ENCODE measurements at places on chromosomes 4 and X.

GRCh38 chrX:154308108-154308946, 12.7 kb downstream of the TKTL1 start:
- peak; percentile 72 for DNase-seq

DNA sequence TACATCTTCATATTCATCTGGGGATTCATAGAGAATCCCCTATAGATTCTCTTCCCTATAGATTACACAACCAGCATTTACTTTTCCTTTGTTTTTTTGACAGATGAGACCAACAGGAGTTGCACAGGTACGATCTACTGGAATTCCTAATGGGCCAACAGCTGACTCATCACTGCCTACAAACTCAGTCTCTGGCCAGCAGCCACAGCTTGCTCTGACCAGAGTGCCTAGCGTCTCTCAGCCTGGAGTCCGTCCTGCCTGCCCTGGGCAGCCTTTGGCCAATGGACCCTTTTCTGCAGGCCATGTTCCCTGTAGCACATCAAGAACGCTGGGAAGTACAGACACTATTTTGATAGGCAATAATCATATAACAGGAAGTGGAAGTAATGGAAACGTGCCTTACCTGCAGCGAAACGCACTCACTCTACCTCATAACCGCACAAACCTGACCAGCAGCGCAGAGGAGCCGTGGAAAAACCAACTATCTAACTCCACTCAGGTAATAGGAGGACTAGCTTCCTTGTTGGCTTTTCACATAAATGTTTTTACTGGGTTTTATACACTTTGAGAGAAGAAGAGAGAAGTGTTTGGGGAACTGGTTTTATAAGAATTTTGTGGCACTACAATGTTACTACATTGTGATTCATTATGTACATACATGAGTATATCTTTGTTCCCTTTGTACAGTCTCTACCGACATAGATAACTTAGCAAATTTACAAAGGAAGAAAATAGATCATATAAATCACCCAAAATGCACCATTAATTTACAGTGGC, 137.2 kb downstream of the DIPK2B start:
- DNase-seq: no peak

DNA sequence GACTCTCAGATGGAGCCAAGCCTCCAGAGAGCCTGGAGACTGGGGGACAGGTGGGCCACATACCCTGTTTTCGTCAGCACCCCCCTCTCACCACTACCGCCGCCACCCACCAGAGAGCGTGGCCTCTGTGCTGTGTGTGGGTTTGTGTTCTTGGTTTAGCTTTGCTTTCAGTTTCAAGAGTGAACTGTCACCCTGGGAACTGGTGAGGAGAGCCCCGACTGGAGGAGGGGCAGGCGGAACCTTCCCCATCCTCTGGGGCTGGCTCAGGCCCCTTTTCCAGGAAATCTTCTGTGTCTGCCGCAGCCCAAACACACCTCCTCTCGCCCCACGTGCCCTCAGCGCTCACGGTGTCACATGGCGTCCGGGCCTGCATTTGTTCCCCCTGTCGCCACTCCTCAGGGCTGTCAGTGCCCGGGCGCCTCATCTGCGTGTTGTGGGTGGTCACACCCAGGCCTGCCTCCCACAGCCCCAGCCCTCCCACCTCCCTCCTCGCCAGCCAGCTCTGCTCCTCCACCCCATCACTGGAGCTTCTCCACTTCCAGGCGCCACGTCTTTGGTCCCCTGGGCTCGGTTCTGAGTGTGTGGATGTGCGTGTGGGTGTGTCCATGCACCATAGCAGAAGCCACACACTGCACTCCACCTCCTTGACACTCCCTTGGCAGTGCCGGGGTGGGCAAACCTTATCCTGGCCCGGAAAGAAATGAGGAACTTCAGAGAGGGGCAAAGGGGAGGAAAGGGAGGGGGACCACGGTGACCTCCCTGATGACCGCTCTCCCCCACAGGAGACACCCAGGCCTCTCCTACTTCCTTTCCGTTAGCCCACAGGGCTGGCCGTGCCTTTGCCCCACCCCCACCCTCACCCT, 27.8 kb downstream of the ELF4 start:
- no peak for DNase-seq

GRCh38 chr4:152352215-152352614, 183.7 kb downstream of the FBXW7 start:
- DNase-seq: no peak

- DNase-seq: no peak
Observed at GRCh38 chr4:151859641-151860040, 98.8 kb upstream of the GATB start.

GRCh38 chr4:129092631-129093190, 628 bp downstream of the SCLT1 start:
- no peak for DNase-seq

- DNase-seq: no peak
Observed at GRCh38 chr4:40587826-40588225, 41.8 kb downstream of the RBM47 start.

- no peak for DNase-seq
Observed at GRCh38 chrX:33336783-33337182, 125.4 kb upstream of the DMD start.

GRCh38 chr4:68259191-68259590, 13.7 kb upstream of the TMPRSS11B start:
- DNase-seq: no peak

DNA sequence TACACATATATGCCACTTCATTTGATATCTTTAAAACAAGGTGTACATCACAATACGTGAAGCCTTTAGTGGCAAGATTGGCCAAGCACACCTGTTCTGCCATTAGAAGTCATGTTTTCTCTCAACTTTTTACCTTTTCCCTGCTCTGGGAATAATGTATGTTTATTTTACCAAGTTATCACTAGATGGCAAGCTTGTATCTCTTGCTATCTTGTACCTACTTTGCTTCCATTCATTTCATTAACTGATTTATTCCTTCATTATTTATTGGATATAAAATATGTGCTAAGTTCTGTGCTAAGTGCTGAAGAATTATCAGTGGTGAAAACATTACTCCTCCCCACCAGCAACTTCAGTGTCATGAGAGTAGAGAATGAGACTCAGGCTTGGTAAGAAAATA, 245.5 kb downstream of the ANK2 start:
- no peak for DNase-seq

DNA sequence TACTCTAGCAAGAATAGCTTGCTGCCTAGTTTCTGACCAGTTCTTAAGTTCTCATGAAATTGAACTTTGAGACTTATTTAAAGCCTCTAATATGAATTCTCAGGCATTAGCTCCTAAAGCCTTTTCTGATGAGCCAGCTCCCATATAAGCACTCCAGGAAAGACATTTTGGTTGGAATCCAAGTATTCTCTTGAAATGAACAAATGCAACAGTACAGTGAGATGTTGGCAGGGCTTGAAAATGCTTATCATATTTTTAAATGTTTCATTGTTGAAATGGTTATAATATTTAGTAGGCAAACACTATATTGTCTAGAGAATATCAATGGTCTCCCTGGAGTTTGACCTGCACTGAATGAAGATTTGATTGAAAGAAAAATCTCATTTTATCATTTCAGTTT, 240.3 kb downstream of the ANK2 start:
- DNase-seq: no peak

- DNase-seq: no peak
Observed at GRCh38 chr4:167715176-167715575, 377.2 kb upstream of the ANXA10 start.

DNA sequence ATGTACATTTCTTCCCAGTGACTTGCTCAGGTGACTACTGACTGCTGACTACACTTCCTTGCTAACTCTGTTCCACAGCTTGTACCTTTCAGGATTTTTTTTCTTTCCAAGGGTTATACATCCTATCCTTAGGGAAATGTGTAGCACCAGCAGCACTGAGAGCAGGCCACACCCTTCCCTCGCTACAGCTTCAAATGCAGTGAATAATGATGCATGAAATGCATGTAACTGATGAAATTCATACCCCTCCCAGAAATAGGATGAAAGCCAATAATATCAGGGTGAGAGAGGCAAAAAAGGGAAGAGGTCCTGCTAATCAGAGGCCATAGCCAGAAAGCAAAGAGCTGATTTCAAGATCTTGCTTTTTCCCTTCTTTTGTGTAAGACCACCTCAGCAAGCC, 6.2 kb upstream of the FGF16 start:
- DNase-seq: no peak

GRCh38 chr4:15855804-15856475, 77.8 kb downstream of the CD38 start:
- DNase-seq: no peak

DNA sequence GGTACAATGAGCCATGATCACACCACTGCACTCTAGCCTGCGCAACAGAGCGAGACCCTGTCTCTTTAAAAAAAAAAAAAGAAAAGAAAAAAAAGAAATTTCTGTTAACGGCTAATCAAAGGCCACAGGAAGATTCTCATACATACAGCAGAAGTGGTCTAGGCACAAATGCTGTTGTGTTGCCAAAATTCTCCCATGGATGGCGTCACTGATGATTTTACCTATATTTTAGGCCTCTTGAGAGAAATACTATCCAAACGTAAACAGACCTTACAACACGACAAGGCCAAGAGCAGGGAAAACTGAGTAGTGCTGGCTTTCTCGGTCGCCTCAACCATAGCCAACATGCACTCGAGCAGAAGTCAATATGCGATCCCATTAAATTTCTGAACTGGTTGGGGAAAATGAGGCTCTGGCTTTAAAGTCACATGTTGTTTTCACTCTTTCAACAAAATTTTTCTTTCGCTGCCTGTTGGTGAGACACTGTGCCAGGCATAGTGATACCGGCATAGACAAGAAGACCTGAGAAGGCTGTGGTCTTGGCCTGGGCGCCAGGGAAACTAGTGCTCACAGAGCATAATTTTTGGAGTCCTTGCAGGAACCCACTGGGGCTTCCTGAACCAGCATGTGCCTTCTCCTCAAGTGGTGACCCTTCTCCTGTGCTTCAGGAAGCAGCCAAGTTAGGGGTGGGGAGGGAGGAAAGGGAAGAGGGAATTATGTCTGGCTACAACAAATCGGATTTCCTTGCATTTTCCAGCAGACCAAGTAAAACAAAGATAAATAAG, 20.6 kb downstream of the SH3KBP1 start:
- no peak for DNase-seq

GRCh38 chr4:156981262-156981769, 9.7 kb upstream of the PDGFC start:
- DNase-seq: no peak

DNA sequence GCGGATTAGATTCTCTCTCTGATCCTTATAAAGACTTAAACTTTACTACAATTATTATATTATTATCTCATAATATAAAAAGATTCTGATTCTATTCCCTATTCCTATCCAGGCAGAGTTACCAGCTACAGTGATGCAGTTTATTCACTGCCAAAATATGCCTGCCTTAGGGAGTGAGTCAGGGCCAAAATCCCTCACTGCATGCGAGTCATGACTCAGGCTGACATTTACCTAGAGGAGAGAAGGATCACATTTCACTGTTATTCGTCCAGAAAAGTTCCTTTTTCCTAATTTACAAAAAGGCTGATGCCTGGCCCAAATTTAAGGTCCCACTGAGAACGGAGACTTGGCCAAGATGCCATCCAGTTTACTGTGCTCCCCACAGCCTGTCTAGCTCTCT, 168.5 kb upstream of the LDB2 start:
- no peak for DNase-seq

DNA sequence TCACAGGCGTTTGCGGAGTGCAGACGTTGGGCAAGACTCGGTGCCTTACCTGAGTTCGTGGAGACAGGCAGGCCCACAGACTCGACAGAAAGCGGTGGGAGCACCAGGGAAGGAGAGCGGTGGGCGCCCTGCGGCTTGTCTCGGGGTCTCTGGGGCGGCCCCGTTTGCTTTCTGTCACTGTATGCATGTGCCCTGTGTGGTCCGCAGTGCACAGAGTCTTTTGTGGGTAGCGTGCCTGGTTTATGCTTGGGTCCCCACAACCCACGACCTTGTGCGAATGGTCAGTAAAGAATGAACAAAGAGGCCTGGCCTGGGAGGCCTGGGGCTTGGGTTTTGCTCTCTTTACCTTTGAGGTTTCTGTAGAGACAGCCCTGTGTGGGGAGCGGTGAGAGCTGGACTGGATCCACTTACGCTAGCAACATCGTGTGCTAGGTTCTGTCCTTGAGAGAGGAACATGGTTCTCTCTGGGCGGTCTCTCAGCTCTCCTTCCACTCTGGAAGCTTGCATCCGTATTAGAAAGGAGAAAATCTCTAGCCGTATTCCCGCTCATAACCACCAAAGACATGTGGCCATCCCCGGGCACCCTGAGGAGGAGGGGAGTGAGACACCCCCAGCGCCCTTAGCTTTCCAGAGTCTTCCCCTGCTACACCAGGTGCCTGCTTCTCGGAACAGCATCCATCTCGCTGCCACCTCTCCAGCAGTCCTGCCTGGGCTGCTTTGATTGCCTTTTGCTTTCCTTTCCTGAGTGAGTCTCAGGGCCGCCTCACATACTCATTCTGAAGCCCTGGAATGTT, 1.2 kb downstream of the TADA2B start:
- DNase-seq: no peak

GRCh38 chr4:26116057-26116456, 202.0 kb downstream of the SMIM20 start:
- DNase-seq: no peak

DNA sequence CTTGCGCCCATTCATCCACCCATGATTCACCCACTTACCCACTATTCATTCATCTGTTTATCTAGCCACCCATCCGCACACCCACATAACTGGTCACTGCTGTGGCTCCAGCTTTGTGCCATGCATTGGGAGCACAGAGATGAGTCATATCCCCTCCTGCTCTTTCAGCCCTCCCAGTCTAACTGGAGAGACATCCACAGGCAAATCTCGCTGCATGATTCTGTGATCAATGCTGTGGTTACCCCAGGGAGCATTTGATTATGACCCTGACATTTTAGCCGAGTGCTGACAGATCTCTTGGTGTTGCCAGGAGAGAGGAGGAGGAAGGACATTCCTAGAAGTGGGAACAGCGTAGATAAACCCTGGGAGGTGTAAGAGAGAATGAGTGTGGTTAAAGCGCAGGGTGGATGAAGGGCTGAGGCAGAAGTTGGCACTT, 10.4 kb upstream of the PORCN start:
- no peak for DNase-seq

GRCh38 chr4:184668511-184669114, 19.1 kb downstream of the PRIMPOL start:
- no peak for DNase-seq

DNA sequence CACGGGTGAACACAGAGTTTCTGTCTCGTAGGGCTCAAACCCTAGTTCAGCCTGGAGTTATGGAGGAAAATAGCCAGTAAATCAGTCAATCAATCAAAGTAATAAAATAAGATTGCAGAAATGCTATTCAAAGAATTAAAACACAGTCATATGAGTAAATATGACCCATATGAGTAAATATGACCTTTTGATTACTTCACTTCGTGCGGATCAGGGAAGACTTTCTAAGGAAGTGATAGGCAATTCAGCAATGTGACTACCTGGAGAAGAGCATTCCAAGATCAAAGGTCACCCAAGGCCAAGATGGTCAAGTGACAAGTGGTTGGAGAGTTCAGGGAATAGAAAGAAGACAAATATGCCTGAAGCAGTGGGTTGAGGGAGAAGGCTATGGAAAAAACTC, 722.6 kb downstream of the ADGRL3 start:
- no peak for DNase-seq

- peak; percentile 24 for DNase-seq
Observed at GRCh38 chr4:118969359-118969758, 80.7 kb downstream of the SYNPO2 start.

GRCh38 chr4:143511906-143512305, 1.6 kb upstream of the SMARCA5 start:
- DNase-seq: no peak

GRCh38 chrX:124226129-124226528, 106.3 kb upstream of the TEX13D start:
- no peak for DNase-seq
